GM04504 (cell line): ENCODE measurements at places on chromosomes 4 and X.
A peak's percentile ranks its signal among the peaks of the same experiment; 100 is the strongest.

- DNase-seq: no peak
Observed at GRCh38 chr4:80079255-80079923, 6.4 kb upstream of the ANTXR2 start.

GRCh38 chrX:21181232-21181853 is 192.9 kb upstream of the CNKSR2 start:
- DNase-seq: no peak

DNA sequence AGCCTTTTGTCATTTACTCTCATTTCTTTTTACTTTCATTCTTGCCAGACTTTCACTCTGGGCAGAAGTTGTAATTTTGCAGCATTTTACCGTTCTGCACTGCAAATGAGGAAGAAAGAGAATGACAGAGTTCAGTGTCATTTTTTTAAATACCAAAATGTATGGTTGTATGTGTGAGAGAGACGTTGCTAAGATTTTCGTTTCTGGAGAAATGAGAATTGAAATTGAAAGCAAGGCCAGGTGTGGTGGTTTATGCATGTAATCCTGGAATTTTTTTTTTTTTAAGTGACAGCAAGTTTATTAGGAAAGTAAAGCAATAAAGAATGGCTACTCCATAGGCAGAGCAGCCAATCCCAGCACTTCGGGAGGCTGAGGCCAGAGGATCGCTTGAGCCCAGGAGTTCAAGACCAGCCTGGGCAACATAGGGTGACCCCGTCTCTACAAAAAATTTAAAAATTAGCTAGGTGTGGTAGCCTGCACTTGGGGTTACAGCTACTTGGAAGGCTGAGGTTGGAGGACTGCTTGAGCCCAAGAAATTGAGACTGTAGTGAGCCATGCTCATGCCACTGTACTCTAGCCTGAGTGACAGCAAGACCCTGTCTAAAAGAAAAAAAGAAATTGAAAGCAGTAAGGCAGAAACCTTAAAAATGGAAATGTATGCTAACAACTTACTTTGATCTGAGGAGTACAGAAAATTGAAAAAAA is 12.9 kb downstream of the DCK start:
- DNase-seq: no peak

GRCh38 chr4:141458501-141458900 is 177.9 kb upstream of the IL15 start:
- no peak for DNase-seq

- DNase-seq: peak; percentile 6
Observed at GRCh38 chrX:139560221-139560620, 29.7 kb downstream of the F9 start.

DNA sequence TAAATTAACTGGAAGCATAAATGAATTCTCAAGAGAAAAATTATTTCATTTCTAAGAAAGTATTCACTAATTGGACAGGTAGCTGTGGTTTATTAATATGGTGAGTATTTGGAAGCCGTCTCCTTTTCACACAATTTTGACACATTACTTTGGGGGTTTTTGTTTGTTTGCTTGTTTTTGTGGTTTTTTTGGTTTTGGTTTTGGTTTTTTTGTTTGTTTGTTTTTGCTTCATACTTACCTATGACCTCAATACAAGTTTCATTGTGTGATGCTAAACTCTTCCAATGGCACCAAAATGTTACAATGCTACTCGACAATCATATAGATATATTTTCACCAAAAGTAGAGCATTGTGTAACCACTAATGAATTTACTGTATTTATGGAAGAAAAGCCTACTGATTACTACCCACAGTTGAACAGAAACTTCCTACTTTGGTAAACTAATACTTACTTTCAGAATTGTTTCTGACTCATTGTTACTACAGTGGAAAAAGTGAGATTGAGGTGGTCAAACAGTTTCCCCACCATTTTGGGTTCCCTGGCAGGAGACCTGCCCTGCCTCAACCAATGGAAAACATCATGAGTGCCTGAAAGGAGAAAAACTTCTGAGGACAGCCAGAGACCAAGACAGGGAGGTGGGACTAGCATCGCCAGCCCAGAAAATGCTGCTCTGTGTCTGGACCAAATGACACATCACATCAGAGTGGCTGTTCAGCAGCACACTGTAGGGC is 443.1 kb downstream of the HNRNPD start:
- no peak for DNase-seq

DNA sequence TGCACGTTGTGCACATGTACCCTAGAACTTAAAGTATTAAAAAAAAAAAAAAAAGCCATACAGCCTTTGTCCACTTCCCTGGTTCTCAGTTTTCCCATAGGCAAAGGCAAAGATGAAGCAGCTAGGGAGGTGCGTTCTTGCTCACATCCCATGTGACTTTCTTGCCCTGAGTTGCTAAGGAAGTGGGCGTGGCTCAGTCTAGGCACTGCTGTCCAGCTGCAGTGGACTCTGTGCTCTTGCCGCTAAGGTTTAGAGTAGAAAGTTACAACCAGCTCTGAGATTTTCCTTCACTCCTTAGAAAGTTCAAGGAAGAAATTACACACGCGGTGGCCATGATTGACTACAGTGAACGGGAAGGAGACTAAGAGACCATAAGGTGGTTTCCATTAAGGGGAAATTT is 144.7 kb downstream of the NAA11 start:
- DNase-seq: no peak

DNA sequence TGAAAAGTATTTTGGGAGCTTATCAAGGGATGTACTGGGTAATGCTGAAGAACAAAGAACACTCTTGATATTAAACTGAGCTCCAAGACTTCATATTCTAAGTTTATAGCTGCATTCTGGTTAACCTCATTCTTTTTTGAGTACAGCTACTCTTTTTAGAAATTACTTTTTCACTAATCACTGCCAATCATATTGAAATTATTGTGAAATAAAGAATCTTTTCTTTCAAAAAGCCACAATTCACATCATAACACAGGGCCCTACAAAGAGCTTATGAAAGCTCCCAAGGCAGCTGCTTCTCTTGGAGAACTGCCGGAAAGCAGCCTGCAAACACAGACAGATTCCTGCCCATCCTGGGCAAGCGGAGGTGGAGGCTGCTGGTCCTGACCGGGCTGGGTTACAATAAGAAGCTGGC is 121.4 kb downstream of the RNF150 start:
- no peak for DNase-seq

DNA sequence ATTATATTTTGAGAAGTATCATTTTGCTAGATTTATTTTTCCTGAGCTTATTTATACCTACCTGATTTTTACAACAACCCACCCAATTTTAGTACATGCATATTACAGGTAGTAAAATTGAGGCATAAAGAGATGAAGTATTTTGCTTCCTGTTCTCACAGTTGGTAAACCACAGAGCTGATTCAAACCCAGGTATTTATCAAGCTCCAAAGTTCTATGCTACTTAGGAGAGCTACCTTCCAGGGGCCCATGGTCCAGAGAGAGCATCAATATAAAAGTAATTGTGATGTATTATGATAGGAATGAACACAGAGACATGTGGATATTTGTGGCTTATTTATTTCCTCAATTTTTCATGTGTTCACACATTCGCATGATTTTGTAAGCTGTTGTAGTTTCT is 20.2 kb upstream of the GBA3 start:
- no peak for DNase-seq

DNA sequence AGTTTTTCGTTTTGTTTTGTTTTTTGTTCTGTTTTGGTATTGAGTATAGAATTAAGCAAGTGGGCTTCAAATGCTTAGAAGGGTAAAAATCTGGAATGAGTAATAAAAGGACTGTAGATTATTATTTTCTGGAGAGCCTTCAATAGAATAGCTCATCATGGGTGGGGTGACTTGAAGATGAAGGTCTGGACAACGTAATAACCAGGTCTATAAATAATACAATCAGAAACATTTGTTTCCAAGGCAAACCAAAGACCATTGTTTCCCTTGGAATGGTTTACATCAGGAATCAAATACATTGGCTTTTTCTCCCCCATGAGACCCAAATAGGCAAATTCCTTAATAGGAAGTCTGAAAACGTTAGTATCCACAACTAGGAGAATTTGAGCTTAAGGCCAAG is 721.6 kb downstream of the RPA4 start:
- DNase-seq: no peak

DNA sequence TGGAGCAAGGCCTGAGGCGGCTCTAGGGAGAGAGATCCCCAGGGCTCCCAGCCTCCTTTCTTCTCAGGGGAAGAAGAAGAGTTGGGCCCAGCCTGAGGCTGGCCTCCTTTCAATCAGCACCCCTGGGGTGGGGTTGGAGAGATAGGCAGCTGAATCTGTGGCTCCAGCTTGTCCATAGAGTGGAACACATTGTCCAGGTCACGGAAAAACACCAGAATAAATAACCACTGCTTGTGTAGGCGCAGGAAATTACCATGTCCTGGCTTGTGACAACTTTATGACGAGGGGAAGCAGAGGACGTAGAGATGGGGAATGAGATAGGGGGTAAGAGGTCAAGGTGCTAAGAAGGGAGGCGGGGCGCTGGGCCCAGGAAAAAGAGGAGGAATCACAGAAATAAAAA is 80.8 kb upstream of the EFNB1 start:
- no peak for DNase-seq

- no peak for DNase-seq
Observed at GRCh38 chr4:159143687-159144086, 40.8 kb downstream of the RAPGEF2 start.

DNA sequence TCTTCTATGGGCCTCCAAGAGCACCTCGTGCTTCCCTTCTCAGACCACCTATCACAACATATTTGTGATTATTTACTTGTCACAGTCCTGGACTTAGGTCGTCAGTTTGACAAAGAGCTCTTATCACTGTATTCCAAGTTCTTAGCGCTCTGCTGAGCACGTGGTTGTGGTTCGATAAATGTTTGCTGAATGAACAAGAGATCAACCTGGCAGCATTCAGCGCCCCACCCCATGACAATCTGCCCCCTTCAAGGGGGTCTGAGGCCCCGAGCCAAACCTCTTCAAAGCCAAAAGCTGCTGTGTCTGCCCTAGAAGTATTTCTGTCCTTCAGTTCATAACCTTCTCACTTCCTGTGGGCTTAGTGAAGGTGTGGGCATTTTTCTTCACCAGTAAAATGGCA is 15.0 kb downstream of the RPS4X start:
- no peak for DNase-seq

DNA sequence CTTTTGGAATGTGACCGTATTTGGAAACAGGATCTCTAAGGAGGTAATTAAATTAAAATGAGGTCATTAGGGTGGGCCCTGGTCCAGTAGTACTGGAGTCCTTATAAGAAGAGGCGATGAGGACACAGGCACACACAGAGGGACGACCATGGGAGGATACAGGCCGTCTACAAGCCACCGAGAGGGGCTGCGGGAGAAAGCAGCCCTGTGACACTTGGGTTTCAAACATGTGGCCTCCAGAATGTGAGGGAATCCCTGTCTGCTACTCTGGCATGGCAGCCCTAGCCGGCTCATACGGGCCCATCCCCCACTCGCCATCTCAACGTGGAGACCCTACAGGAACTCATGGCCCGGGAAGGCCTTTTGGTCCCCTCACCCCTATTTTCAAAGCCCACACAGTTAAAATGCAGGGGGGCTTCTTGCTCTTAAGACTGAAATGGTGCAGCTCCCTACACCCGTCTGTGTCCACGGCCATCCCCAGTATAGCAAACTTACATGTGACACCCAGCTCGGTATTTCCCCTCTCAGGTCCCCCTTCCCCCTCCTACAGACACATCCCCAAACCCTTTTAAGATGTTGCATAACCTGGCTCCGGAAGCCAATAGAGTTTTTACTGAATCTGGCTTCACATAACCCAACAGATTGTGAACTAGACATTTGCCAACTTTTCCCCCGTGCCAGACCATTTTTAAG is 124.1 kb upstream of the TBL1X start:
- DNase-seq: peak; percentile 36

GRCh38 chr4:61984260-61984909 is 784.3 kb downstream of the ADGRL3 start:
- no peak for DNase-seq

- DNase-seq: no peak
Observed at GRCh38 chrX:101449279-101449678, 36.0 kb upstream of the ARMCX4 start.
